ENCODE measurements at places on chromosomes 6 and 20. TPM values are rescaled to one million over a fixed set of nuclear protein-coding genes. Genes with fewer than 3 reads are reported as not detected.

The FAM83B gene
- polyA plus RNA-seq, result not detected

The FUT9 gene
- not detected for polyA plus RNA-seq

The SNPH gene
- polyA plus RNA-seq, result 5.9 TPM

The DEFB132 gene
- not detected for polyA plus RNA-seq

The PBOV1 gene
- polyA plus RNA-seq, result not detected

The FRMD1 gene
- polyA plus RNA-seq, result not detected

The MRAP2 gene
- 0.96 TPM for polyA plus RNA-seq

The TBXT gene
- polyA plus RNA-seq, result not detected

The TFAP2C gene
- 16.6 TPM for polyA plus RNA-seq

The CST5 gene
- polyA plus RNA-seq, result not detected

The NMBR gene
- not detected for polyA plus RNA-seq

The SNRNP48 gene
- polyA plus RNA-seq, result 9.7 TPM

The SRSF3 gene
- polyA plus RNA-seq, result 238 TPM

The GJA10 gene
- polyA plus RNA-seq, result not detected

The CFB gene
- 3.4 TPM for polyA plus RNA-seq

The WDR46 gene
- polyA plus RNA-seq, result 79.4 TPM

The ANKRD66 gene
- polyA plus RNA-seq, result not detected

The DEFB119 gene
- polyA plus RNA-seq, result not detected

The PCSK2 gene
- polyA plus RNA-seq, result not detected

The FILIP1 gene
- polyA plus RNA-seq, result not detected

The LTA gene
- polyA plus RNA-seq, result not detected

The ULBP1 gene
- polyA plus RNA-seq, result 9.1 TPM

The KIAA0408 gene
- 1.1 TPM for polyA plus RNA-seq

The FOXQ1 gene
- polyA plus RNA-seq, result not detected

The RNF39 gene
- 0.21 TPM for polyA plus RNA-seq

The C20orf96 gene
- polyA plus RNA-seq, result 4.5 TPM

The LRRN4 gene
- polyA plus RNA-seq, result not detected

The CST7 gene
- not detected for polyA plus RNA-seq

The CYB5R4 gene
- 15.8 TPM for polyA plus RNA-seq

The HMGN3 gene
- polyA plus RNA-seq, result 86.5 TPM

The VSX1 gene
- not detected for polyA plus RNA-seq

The RBBP9 gene
- 11.6 TPM for polyA plus RNA-seq

The CDSN gene
- not detected for polyA plus RNA-seq

The ARMH2 gene
- polyA plus RNA-seq, result not detected

The TLDC2 gene
- 0.20 TPM for polyA plus RNA-seq

The DPPA5 gene
- not detected for polyA plus RNA-seq
